MCF 10A (cell line): ENCODE measurements at places on chromosomes 1 and 21. TPM values are rescaled to one million over a fixed set of nuclear protein-coding genes. Genes with fewer than 3 reads are reported as not detected.

DNA sequence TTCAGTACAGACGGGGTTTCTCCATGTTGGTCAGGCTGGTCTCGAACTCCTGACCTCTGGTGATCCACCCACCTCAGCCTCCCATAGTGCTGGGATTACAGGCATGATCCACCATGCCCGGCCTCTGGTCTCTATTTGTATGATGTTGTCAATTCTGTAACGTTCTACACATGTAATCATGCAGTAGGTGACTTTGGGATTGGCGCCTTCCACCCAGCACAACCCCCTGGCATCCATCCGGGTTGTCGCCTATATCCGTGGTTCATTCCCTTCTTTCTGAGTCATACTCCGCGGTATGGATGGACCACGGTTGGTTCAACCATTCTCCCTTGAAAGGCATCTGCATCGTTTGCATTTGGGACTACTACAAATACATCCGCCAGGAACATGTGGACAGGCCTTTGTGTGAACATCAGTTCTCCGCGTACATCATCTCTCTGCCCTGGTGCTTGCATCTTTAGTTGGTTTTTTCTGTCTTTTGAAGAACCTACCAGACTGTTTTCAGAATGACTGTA is 72.1 kb downstream of the PDE9A start:
- no peak overlapping the region for H3K4me3 ChIP-seq
- peaks cover 8% of the 10 kb centered on the region for H3K4me1 ChIP-seq
- no peak overlapping the region for H3K27ac ChIP-seq

DNA sequence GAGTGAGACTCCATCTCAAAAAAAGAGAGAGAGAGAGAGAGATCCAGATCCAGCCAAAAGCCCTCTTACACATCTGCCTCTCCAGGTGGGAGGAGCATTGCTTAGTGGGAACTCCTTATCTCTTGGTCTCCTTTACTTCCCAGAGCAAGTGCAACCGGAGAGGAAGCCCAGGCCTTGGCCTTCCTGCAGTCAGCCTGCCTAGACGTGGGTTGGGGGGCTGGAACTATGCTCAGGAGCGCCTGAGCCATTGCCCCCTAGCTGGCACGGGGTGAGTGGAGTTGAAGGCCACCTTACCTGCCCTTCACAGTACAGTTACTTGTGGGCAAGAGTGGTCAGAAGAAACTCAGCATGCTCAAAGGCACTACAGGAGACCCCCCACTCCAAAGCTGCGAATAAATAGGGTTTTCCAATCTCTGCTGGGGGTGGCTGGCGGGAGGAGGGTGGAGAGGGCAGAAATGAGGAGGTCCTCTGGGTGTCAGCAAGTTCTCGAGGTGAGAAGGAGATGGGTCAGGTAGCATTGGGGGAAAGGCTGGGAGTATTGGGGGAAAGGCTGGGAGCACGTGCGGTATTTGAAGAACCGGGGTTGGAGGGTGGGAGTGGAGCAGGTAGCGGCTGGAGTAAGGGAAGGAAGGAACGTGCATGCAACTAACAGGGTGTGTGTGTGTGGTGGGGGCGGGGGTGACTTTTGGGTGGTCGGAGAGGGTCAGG is 4.7 kb upstream of the DMBX1 start:
- no peak overlapping the region for H3K27ac ChIP-seq
- H3K4me1 ChIP-seq = peaks cover 9% of the 10 kb centered on the region
- DNase-seq = no peak
- no peak overlapping the region for H3K4me3 ChIP-seq

SLC9C2 gene
- total RNA-seq = not detected in 2 replicates

DNA sequence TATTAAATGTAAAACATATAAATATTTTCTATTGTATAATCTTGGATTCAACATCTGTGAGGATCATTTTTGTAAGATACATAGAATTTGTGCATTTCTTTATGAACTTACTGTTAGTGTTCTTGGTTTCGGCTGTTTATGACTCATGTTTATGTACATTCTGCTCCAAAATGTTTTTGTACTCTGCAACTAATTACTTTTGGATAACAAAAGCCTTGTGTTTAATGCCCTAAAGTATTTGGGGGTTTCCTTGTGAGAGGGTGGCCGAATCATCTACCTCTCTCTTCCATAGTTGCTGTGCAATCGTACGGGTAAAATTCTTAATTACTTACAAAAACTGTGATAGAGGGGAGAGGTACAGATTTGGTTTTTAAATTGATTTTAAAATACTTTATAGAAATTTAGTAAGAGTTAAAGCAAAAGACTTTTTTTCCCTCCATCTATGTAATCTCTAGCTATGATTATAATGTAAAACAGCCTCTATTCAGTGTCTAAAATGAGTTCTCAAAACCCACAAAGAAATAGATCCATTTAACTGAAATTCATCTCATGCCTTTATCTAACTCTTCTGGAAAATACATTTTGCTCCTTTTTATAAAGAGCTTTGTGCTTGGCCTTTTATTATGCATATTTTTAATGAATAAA is 38.7 kb upstream of the LRRC8C start:
- H3K27me3 ChIP-seq = no peaks in the 10 kb centered on the region
- H3K4me3 ChIP-seq = no peak overlapping the region
- peaks cover 39% of the 10 kb centered on the region for H3K4me1 ChIP-seq
- DNase-seq = no peak
- peak overlapping the region; percentile 31 for H3K27ac ChIP-seq

DNA sequence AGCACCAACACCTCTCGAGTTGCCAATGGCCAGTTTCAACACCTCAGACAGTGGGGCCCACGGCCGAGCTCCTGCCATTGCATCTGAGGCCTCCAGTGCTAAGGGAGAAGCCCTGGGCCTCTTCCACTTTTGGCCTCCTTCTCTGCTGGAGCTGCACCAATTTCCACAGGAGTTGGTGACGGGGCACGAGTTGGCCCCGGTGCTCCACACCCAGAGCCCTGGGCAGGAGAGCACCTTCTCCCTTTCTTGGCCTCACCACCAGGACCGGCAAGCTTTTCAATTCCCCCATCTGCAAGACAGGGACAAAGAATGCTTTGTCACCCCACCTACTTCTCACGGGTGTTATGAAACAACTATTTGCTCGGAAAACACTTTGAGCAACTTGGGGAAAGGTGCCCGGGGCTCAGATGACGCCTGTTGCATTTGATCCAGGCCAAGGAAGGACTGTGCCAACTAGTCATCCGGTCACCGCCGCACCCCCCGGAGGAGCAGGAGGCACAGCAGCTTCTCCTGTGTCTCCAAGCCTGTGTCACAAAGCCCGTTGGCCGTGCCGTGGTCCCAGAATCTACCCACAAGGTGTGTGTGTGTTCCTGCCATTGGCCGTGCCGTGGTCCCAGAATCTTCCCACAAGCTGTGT is 55.2 kb downstream of the TOMM20 start:
- peaks cover 6% of the 10 kb centered on the region for H3K36me3 ChIP-seq
- H3K27ac ChIP-seq = peak overlapping the region; percentile 69
- H3K27me3 ChIP-seq = no peaks in the 10 kb centered on the region

DNA sequence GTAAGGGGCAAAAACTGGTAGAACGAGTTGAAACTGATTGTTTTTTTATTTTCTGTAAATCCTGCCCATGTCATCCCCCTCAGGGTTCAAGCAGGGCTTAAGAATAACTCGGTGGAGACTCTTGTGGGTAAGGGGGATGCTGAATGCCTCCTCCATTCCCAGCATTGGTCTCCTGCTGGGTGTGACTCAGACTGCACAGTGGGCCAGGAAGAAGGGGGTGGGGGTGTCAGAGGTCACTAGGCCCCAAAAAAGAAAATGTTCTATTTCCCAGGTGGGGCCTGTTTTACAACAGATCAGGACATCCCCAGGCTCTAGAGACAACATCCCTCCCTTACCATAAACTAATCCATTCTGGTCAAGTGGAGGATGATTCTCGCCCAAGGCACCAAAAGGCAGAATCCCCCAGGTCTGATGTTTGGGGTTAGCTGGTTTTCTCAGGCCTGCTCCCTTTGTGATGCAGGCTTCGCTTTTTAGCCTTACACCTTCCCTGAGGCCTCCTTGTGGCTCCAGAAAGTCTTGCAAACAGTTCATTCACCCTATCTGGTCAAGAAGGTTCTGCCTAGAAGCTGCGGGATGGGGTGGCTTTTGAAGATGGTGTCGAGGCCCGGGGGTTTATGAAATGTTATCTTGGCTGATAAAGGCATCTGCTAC is 10.7 kb upstream of the GRHL3 start:
- H3K27ac ChIP-seq = no peak overlapping the region
- no peak overlapping the region for H3K4me3 ChIP-seq
- no peaks in the 10 kb centered on the region for H3K27me3 ChIP-seq
- H3K4me1 ChIP-seq = peaks cover 7% of the 10 kb centered on the region

ST6GALNAC3 gene
- 0.37 and 0.82 TPM in 2 replicates for total RNA-seq

DNA sequence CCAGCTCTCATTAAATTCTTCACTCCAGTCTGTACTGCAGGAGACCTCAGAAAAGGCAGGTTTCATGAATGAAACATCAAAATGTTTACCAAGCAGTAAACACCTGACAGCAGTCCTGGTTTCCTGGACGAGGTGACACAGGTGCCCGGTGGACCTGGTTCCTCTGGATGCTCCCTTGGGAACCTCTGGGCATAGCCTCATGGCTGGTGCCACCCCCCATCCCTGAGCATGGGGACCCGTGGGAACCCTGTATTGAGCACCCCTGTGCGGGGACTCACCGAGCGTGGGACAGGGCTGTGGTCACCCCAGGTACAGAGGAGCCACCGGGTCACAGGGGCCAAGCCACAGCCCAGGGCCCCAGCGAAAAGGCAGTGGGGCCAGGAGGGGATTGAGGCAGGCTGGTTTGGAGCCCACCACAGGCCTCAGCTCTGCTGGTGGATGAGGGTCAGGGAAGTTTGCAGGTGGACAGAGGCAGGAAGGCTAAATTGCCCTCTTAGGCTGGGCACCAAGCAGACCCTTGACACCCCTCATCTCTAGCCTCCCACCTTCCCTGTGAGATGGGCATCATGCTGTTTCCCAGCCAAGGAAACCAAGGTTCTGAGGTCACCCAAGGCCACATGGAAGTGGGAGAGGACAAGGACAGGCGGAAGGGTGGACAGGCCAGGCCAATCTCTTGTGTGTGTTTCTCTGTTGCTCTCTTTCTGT is 158.4 kb downstream of the PTPRU start:
- peaks cover 14% of the 10 kb centered on the region for H3K4me1 ChIP-seq
- no peak overlapping the region for H3K27ac ChIP-seq
- H3K27me3 ChIP-seq = no peaks in the 10 kb centered on the region
- DNase-seq = no peak
- no peak overlapping the region for H3K4me3 ChIP-seq
- H3K36me3 ChIP-seq = no peaks in the 10 kb centered on the region

PPM1J gene
- total RNA-seq = 0.88 and 1.5 TPM in 2 replicates

DNA sequence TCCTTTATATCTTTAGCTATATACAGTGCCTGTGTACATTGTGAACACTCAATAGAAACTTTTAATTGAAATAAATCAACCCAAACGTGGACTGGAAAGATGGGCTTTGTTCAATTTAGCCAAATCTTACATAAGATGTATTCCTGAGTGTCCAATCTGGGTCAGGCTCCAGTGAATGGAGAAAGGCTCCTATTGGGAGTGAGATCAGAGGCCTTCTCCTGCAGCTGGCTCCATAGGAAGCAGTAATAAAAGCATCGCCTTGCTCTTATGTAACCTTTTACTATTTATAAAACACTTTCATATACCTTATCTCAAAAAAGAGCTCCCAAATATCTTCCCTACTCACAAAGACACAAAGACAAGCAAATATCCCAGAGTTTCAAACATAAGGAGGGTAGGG is 24.9 kb upstream of the RGS16 start:
- peaks cover 35% of the 10 kb centered on the region for H3K4me1 ChIP-seq
- no peak overlapping the region for H3K4me3 ChIP-seq
- H3K36me3 ChIP-seq = no peaks in the 10 kb centered on the region
- H3K27ac ChIP-seq = peak overlapping the region; percentile 4
- DNase-seq = no peak
